ENCODE measurements at places on chromosomes 16 and 17. TPM values are rescaled to one million over a fixed set of nuclear protein-coding genes. Genes with fewer than 3 reads are reported as not detected.

The C17orf67 gene
- polyA plus RNA-seq, result 0.84 TPM

- no peak for DNase-seq
Observed at GRCh38 chr16:52465711-52466267, 81.2 kb downstream of the TOX3 start.

DNA sequence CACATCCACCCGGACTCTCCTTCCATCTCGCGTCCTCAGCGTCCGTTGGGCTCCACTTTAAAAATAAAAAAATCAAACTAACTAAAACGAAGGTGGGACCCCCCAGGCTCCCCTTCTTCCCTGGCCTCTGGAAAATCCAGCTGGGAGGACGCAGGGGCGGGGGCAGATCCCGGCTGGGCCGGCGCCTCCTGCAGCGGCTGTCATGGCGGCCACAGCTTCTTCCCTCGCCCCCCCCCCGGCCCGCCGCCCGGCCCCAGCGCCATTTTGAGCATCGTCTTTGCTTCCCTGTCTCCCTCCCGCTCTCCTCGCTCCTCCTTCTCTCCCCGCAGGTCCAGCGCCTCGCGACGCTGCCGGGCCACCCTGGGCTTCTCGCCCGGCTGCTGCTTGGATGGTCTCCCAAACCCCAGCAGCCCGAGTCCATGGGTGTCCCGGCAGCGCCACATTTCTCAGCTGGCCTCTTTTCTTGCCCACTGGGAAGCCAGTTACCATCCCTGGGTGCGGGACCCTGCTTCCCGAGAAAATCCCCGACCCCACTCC, 3.3 kb downstream of the HOXB2 start:
- DNase-seq, result no peak

DNA sequence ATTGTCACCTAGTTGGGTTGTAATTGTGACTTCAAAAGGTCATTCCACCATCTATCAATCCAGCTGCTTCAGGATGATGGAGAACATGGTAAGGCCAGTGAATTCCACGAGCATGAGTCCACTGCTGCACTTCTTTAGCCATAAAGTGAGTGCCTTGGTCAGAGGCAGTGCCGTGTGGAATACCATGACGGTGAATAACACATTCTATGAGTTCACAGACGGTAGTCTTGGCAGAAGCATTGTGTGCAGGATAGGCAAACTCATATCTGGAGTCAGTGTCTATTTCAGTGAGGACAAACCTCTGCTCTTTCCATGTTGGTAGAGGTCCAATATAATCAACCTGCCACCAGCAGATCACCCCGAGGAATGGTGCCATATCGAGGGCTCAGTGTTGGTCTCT, 650.9 kb downstream of the KCNJ2 start:
- no peak for DNase-seq

DNA sequence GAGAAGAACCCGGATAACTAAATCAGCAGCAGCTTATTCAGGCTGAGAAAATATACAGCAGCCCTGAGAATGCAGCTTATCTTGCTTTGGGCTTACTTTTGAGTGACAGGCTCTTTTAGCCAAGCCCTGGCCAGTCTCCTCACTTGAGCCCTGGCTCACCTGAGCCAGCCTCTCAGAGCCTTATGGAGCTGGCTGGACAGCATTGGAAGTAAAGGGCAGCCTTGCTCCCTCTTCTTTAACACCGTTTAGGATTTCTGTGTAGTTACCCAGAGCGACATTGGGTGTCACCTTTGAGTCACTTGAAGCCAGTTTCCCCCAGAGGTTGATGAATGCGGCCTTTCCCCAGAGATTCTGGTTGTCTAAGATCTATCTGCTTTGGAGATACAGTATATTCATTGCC, 7.7 kb upstream of the NPIPB2 start:
- no peak for DNase-seq

The ATP1B2 gene
- 0.15 TPM for polyA plus RNA-seq

DNA sequence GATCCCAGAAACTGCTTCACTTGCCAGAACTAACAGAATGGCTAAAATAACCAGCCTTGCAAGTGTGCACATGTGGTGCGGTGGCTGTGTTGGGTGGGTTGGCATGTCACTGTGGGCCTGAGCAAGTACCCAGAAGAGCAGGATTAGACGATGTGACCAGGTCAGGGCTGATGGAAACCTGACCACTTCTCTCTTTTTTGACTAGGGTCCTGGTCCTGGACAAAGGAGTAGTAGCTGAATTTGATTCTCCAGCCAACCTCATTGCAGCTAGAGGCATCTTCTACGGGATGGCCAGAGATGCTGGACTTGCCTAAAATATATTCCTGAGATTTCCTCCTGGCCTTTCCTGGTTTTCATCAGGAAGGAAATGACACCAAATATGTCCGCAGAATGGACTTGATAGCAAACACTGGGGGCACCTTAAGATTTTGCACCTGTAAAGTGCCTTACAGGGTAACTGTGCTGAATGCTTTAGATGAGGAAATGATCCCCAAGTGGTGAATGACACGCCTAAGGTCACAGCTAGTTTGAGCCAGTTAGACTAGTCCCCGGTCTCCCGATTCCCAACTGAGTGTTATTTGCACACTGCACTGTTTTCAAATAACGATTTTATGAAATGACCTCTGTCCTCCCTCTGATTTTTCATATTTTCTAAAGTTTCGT, 16.7 kb downstream of the ANKRD40 start:
- no peak for DNase-seq

- DNase-seq, result no peak
Observed at GRCh38 chr17:57679906-57680695, 65.0 kb downstream of the CCDC182 start.

- no peak for DNase-seq
Observed at GRCh38 chr16:64061621-64062020, 1060.2 kb downstream of the CDH11 start.

GRCh38 chr16:87465306-87465705, 27.5 kb downstream of the ZCCHC14 start:
- no peak for DNase-seq

GRCh38 chr16:2799859-2800226, 1.6 kb downstream of the PRSS41 start:
- no peak for DNase-seq

DNA sequence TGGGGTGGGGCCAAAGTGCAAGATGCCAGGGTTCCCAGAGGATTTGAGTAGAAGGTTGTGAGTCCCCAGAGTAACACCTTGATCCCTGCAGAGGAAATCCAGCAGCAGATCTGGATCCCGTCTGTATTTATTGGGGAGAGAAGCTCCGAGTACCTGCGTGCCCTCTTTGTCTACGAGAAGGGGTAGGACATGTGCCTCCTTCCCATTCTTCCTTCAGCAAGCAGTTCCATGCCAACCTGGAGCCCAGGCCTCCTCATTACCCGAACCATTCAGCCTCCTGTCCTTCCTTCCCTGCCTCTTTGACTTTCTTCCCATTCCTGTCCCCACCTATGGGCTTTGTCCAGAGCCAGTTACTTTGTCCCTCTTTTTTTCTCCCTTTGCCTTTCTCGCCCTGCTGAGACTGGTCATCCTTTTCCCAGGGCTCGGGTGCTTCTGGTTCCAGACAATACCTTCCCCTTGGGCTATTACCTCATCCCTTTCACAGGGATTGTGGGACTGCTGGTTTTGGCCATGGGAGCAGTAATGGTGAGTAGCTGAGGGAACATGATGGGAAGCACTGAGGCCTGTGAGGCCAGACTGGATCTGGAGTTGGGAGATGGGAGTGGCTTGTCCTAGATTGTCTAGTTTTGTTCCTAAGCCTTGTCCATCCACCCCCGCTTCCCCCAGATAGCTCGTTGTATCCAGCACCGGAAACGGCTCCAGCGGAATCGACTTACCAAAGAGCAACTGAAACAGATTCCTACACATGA, 2.9 kb downstream of the RNF167 start:
- DNase-seq, result no peak

DNA sequence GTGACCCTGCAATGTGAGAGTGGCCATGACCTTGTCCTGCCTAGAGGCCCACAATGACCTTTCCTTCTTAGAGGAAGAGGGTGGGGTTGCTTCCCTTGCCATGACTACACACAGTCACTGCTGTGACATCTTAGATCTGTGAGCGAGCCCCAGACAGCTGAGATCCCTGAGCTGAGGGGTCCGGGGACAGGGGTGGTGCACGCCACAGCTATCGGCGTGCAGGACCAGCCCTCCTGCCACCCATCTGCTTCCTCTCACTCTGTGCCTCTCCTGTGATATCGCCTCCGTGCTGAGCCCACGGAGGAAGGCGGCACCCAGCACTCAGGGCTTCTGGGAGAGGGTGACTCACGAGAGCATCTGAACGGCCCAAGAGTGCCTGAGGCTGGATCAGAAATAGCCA, 35.2 kb downstream of the KIAA0513 start:
- no peak for DNase-seq

The INCA1 gene
- polyA plus RNA-seq, result 1.8 TPM

GRCh38 chr17:45818699-45819098, 26.0 kb upstream of the SPPL2C start:
- DNase-seq, result no peak

The KRT32 gene
- not detected for polyA plus RNA-seq

DNA sequence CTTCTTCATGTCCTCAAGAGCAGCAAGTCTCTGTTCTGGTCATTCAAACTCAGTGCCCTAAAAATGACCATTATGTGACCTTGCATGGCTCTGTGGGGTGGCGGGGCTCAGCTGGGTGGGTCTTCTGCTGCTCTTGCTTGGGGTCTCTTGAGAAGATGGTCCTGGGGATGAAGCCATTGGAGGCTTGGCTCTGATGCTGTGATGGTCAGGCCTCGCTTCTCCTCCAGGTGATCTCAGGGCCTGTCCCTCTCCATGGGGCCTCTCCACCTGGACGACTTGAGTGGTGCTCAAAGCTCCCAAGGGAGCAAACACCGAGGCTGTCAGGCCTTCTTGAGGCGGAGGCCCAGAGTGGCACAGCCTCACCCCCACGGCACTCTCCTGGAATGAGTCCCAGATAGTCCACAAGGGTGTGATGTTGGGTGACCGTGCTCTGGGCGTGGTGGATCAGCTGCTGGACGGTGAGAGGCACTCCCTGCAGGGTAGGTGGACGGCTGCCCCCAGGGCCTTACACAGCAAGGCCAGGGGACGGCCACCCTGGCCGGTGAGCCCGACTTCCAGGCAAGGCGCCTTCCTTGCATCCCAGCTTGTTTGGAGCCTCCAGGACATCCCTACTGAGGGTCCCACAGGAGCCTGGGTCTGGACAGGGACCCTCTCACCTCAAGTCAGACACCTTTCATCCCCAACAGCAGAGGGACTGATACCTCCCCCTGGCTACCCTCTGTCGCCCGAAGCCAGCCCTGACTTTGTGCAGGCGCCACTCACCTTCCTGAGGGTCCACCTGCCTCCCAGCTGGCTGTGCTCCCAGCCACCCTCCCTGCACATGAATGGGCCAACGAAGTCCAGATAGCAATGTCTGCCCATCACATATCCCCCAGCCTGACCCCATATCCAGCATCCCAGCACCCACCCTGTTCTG, 48.7 kb downstream of the USP22 start:
- DNase-seq, result no peak

DNA sequence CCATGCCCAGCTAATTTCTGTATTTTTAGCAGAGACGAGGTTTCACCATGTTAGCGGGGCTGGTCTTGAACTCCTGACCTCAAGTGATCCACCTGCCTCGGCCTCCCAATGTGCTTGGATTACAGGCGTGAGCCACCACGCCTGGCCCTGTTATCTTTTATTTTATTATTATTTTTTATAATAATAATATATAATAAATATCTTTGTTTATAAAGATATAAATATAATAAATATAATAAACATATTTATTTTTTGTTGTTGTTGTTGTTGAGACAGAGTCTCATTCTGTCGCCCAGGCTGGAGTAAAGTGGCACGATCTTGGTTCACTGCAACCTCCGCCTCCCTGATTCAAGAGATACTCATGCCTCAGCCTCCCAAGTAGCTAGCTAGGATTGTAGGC, 7.0 kb upstream of the RNF157 start:
- no peak for DNase-seq

DNA sequence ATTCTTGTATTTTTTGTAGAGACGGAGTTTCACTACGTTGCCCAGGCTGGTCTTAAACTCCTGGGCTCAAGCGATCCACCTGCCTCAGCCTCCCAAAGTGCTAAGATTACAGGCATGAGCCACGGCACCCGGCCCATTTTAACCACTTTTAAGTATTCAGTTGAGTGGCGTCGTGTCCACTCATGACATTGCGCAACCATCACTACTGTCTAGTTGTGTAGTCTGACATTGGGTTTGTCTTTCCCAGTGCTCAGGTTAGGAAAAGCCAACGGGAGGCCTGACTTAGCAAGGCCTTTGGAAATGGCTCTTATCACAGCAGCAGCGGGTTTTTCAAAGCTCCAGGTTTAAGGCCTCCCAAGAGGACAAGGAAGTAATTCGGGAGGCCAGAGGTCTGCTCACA, 58.7 kb downstream of the LITAF start:
- DNase-seq, result no peak

The MRPS23 gene
- 116 TPM for polyA plus RNA-seq

DNA sequence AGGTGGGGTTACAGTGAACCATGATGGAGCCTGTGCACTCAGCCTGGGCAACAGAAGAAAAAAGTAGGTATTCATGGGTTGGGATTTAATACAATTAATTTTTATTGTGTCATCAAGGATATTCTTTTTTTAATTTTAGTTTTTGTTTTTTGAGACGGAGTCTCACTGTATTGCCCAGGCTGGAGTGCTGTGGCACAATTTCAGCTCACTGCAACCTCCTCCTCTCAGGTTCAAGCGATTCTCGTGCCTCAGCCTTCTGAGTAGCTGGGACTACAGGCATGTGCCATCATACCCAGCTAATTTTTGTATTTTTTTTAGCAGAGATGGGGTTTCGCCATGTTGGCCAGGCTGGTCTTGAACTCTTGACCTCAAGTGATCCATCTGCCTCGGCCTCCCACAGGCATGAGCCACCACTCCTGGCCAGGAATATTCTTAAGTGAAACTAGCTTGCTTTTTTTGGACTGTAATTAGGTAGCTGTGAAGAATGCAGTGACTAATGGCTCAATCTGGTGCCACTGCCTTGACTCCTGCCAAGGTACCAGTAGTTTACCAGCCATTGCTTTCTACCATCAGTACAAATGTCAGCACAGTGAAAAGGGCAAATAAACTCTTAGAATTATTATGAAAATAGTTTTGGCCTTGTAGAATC, 4.8 kb downstream of the PPM1D start:
- DNase-seq, result no peak

The CACNG3 gene
- polyA plus RNA-seq, result not detected

GRCh38 chr16:425740-426114, 278 bp downstream of the RAB11FIP3 start:
- DNase-seq, result no peak

GRCh38 chr17:71757156-71757555, 363.7 kb upstream of the SOX9 start:
- no peak for DNase-seq

The PRAC2 gene
- polyA plus RNA-seq, result not detected

Data from GM12878 (cell line).